ENCODE measurements at places on chromosomes 4 and X. TPM values are rescaled to one million over a fixed set of nuclear protein-coding genes. Genes with fewer than 3 reads are reported as not detected.

HTRA3 gene
- 12.0 TPM for polyA plus RNA-seq

GRCh38 chr4:3879681-3880614, 113.8 kb downstream of the ADRA2C start:
- no peak for DNase-seq

PFKFB1 gene
- polyA plus RNA-seq, result 0.48 TPM

NEXMIF gene
- polyA plus RNA-seq, result 0.30 TPM

DCAF12L2 gene
- 0.41 TPM for polyA plus RNA-seq

- DNase-seq, result peak; percentile 55
Observed at GRCh38 chr4:2449511-2450392, 19.2 kb upstream of the RNF4 start.

- DNase-seq, result peak; percentile 75
Observed at GRCh38 chr4:10461091-10461849, 4.0 kb upstream of the ZNF518B start.

- no peak for DNase-seq
Observed at GRCh38 chr4:69096810-69097209, 536 bp downstream of the UGT2B7 start.

DNA sequence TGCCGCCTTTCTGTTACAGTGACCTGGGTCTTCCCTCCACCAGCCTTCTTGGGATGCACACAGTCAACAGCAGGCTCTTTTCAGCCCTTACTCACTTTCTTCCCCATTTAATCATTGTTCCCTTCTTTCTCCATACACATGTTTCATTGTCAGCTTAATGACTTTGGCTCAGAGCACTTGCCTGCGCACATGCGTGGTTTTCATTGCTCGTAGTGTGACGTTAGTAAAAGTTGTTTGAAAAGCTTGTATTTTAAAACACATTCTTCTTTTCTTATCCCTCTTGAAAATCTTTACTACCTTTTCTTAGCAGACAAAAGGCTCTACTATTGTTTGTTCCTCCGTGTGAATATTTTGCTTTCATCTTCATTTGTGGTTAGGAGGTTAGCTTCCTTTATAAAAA, 19.7 kb upstream of the SCOC start:
- DNase-seq, result no peak

NLGN4X gene
- polyA plus RNA-seq, result 1.5 TPM

DNA sequence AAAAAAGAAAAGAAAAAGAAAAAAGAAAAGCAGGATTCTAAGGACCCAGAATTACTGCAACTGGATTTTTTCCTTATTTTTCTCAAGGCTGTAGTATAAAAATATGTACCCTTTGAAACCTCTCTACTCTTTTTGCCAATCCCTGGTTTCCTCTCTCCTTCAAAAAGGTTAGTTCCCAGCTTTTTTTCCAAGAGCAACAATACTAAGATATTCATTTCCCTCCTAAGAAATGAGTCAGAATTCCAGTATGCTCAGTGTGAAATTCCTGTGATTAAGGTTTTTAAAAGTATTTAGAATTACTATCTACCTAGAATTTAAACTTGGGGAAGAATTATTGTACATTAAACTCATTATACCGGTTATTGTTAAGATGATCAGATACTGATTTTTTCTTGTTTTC, 22.0 kb downstream of the SMIM14 start:
- DNase-seq, result no peak

DNA sequence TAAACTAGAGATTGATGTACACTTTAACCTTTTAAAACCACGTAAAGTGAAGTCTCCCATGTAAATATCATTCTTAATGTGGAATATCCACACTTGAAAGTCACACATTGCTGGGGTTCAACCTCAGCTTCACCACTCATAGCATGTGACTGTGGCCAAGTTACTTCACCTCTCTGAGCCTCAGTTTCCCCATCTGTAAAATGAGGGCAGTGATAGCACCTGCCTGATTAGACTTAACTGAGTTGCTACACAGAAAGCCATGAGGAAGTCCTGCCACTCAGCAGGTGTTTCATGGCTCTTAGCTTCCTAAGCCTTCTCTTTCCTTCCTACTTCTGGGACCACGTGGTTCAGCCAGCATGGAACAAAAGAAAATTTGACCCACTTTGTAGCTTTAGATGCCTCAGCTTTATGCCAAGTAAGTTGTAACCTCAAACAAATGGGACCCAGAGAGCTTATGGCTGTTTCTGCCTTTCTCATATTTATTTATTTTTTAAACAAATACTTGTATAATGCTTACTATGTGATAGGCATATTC, 277.3 kb upstream of the KLF3 start:
- no peak for DNase-seq

DNA sequence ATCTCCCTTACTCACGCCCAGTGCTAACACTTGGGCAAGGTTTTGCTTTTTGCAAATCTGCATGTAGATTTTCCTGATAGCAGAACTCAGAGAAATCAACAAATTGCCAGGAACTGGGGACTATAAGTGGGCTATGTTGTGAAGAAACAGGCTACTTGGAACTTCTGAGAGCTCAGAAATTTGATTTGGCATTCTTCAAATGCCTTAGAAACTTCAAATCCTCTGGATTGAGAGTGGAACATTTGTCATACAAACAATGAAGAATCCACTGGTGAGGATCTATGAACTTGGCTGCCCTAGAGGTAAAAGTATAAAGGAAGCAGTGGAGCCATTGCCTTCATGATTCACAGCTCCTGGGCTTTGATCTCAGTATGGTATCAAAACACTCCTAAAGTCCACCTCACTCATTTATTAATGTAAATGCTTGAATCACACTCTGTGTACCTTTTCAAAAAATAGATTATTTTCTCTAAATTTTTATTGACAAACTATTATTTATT, 126.0 kb downstream of the GLRA3 start:
- no peak for DNase-seq

DNA sequence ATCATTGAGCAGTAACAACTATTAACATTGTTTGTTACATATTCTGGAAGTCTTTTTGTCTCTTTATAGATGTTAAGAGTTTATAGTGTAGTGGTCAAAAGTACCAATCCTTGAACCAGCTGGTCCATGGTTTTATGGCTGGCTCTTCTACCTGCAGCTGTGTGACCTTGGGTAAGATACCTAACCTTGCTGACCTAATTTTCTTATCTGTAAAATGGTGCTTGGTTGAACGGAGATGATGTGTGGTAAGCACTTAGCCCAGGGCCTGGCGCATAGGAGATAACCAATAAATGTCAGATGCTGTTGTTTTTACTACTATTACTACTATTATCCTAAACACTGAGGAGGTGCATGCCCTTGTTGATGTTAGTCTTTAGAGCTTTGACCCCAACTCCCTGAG, 116.6 kb downstream of the TMEM164 start:
- DNase-seq, result no peak

DNA sequence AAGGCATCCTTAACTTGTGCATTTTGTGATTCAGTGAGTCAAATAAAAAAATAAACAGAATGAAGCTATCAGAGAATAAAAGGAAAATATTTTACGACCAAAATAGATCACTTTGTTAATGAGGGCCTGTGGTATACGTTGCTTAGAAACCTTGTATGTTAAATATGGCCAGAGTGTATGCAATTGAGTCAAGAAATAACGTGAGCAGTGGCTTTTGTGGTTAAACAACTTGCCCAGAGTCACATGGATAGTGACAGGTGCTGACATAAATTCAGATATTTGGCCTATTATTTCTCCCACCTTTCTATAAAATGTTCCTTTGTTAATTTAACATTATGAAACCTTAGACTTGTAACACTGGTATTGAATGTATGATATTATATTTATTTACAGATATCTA, 393.4 kb downstream of the PABPC4L start:
- no peak for DNase-seq

- no peak for DNase-seq
Observed at GRCh38 chr4:15703439-15703838, 574 bp downstream of the BST1 start.

GRCh38 chr4:82851885-82852750, 38.8 kb downstream of the SEC31A start:
- DNase-seq, result peak; percentile 12

SHROOM4 gene
- polyA plus RNA-seq, result 33.3 TPM

DNA sequence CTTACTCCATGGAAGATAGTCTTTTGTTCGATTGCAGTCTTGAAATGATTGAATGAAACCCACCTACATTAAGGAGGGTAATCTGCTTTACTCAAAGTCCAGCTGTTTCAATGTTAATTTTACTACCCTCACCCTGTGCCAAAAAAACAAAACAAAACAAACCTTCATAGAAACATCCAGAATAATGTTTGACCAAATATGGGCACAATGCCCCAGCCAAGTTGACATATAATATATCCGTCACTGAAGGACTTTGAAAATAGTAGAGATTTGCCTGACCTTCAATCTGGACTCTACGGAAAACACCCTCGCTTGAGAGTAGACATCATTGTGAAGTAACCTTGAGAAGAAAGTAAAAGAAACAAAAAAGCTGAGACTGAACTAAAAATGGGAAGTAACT, 550.5 kb upstream of the SMIM31 start:
- no peak for DNase-seq

DNA sequence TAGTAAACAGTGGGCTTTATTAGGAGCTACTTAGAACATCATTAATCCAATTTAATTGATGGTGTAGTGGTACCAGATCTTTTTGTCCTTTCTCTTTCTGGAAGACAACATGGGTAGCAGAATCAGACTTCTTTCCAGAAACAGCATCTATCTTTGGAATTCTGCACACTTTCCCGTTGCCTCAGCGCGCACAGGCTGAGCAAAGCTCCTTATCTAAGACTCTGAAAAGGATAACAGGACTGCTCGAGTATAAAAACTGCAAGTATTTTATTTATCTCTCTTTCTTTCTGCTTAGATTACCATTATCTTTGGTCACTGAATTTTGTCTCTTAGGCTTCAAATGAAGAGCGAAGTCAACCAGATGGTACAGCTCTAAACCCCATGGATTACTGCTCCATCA, 191.7 kb downstream of the DHX15 start:
- no peak for DNase-seq

DNA sequence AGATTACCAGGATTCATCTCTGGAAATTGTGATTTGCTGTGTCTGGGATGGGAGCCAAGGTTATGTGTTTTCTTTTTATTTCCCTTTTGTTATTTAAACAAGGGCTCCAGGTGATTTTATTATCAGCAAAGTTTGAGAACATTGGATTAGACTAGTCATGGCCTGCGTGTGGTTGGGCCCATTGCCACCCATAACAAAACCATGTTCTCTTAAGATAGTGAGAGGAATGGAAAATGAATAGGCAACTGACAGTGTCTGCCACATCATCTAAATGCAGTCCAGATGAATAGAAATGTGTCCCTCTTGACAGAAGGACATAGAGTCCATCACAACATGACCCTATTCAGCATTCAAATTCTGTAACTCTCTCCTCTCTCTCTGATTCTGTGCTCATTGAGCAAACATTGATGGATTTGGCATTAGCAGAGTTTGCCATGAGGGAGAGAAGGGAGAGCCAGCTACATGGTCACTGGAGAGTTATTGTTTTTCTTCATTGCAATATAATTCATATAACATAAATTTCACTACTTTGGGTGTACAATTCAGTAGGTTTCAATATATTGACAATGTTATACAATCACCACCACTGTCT, 11.7 kb downstream of the XK start:
- no peak for DNase-seq

DNA sequence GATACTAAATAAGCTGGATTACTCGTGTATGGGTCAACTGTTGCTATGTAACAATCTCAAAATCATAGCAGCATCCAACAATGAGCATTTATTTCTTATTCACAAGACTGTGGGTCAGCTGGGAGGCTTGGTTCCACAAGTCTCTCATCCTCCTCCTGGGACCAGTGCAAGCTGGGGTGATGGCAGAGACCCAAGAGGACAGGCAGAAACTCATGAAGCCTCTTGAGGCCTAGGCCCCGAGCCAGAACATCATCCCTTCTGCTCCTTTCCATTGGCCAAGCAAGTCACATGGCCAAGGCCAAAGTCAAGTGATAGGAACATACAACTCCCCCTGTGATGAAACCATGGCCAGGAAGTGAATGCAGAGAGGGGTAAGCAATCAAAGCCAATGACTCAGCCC, 422.1 kb downstream of the BCOR start:
- no peak for DNase-seq

DNA sequence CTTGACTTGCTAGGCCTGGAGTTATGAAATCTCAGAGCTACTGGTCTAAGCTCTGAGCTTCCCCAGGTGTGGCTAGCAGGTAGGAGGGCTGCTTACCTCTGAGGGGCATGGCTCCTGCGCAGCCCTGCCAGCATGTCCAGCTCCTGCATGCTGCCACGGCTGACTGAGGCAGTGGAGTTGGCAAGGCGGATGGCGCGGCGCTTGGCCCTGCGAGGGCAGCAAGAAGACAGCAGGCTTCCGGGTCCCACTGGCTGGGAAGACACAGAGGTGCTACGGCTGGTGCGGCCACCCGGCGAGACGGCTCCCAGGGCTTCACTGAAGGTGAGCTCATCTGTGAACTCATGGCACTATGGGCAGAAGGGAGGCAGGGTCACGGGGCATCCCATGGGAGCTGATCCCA, 5.7 kb downstream of the KCND1 start:
- DNase-seq, result no peak

NR3C2 gene
- 19.5 TPM for polyA plus RNA-seq

GRCh38 chrX:38236901-38237615, 16.4 kb upstream of the SRPX start:
- no peak for DNase-seq

- no peak for DNase-seq
Observed at GRCh38 chr4:137768196-137768595, 235.9 kb upstream of the PCDH18 start.

DNA sequence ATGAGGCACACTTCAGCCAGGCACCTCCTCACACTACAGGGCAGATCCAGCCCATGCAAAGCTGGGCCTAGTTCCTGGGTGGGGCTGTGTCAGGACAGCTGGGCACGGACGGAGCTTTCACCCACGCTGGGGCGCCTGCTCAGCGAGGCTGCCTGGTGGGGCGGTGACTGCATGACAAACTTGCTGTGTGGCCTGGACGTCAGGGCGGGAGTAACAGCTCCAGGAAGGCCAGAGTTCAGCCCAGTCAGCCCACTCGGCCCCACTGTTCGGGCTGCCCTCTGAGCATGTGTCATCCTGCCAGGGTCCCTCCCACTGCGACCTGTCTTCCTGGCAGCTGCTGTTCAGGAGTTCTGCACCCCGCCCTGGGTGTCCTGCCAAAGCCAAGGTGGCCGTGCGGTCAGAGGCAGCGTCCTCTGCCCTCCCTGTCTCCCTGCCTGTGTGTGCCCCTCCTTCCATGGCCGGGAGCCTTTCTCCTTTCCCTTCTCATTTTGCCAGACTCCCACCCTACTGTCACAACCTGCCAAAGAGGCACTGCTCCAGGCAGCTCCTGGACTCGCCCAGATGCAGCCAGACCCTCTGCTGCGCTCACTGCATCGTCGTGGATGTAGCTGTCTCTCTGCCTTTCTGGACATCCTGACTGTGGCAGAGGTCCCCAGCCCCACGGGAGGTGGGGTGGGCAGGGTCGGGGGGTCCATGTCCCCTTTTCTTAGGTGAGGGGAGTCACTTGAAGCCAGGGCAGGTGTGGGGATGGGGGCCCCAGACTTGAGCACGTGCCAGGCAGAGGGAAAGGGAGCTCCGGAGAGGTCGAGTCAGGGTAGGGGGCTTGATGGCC, 33.0 kb upstream of the KIAA0232 start:
- peak; percentile 88 for DNase-seq

HSFX2 gene
- 0.67 TPM for polyA plus RNA-seq
